ENCODE measurements at places on chromosomes 5 and 9. TPM values are rescaled to one million over a fixed set of nuclear protein-coding genes. Genes with fewer than 3 reads are reported as not detected.

DNA sequence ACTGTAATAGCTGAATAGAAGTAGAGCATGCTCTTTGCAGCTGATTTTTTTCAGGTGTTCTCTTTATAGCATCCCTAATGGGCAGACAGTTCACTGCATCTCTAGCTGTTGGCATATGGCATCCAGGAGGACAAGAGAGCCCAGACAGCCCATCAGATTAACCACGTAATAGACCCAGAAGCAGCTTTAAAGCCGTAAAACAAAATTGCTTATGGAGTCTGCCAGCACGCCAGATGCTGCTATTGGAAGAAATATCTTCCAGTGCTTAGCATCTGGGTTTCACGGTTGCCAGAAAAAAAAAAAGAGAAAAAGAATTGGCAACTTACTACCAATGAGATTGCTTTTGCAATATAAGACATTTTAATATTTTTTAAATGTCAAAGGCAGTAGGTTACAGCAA, 869.4 kb upstream of the NUDT12 start:
- no peak for DNase-seq

DNA sequence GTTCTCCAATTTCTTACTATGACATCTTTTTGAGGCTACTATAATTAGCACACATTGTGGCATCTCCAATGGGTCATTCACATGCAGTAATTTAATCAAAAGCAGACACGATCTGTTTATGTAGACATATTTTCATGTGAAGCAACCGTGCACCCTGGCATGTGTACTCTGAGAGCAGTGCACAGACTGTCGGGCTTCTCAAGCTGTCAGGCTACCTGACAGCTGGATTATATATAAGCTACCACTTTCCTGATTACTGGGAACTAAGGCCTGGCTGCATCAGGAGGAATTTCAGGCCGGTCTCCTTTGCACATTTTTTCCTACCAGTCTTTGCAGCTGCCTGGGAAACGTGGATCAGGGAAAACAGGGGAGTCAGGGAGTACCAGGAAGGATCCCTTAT, 197.5 kb downstream of the MAPKAP1 start:
- DNase-seq = no peak

DNA sequence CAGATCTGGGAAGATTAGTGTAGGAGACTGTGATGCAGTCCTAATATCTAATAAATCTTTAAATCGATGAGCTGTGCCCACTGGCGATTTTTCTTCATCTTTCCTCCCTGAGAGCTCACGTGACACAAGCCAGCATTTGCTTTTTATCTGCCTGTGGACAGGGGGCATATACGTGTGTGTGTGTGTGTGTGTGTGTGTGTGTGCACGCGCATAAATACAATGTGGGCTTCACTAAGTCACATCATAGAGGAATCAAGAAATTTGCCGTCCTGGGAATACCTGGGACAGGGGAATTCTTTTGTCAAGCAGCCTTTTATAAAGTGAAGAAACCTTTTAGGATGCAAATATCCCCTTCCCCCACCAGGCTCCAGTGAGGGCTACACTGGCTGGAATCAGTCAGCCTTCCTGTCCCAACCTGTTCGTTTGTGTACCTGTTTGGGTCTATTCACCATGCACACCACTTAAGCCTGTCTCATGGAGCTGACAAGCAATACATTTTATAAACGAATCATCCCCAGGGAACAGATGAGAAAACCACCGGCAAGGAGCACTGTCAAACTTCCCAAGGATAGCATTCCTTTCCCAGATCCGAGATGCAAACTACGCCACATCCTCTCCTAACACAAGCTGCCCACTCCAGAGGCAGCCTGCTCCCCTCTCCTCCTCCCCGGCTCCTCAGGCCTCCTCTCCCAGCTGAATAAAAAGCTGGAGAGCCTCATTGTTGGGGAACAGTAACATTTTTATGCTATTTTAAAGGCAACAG, 2.7 kb downstream of the EPB41L4B start:
- DNase-seq = no peak

DNA sequence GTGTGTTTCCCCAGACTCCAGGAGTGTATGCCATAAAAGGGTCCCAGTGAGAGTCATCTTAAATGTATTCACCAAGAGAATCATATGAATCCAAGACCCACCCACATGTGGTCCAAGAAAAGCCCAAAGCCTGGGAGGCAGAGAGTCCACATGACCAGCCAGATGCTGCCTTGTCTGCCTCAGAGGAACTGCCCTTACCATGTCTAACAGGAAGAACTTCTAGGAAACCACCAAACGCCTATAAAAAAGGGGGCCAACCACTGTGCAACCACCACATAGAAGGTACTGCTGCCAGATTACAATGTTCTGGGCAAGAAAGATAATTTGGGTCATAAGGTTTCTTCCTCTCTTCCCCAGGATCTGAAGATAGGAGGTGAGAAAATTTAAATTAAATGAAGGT, 129.8 kb upstream of the SLC24A2 start:
- DNase-seq = no peak

Gene SPATA9
- 1.8 TPM for polyA plus RNA-seq

Gene CCDC112
- polyA plus RNA-seq = 19.4 TPM

Gene GFRA3
- 3.6 TPM for polyA plus RNA-seq

Gene ADAMTSL2
- polyA plus RNA-seq = 1.3 TPM
